ENCODE measurements at places on chromosomes 1 and 21. TPM values are rescaled to one million over a fixed set of nuclear protein-coding genes. Genes with fewer than 3 reads are reported as not detected.

- DNase-seq = no peak
Observed at GRCh38 chr1:40817791-40818263, 34.2 kb downstream of the KCNQ4 start.

DNA sequence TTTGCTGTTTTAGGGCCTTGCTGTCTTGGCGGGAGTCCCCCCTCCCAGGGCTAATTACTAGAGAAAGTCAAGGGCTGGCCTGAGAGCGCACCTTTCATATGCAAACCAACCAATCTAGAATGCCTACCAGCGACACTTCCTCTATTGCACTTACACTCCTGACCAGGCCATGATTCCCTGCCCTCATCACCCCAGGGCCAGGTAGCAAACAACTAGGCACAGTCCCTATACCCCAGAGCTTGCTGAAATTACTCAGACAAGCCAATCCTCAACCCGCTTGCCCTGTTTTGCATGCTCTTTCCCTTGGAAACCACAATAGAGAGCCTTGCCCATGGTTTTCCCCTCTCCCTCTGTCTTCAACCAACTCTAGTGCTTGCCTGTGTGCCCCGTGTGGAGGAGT is 70.3 kb downstream of the URB2 start:
- DNase-seq = no peak

DNA sequence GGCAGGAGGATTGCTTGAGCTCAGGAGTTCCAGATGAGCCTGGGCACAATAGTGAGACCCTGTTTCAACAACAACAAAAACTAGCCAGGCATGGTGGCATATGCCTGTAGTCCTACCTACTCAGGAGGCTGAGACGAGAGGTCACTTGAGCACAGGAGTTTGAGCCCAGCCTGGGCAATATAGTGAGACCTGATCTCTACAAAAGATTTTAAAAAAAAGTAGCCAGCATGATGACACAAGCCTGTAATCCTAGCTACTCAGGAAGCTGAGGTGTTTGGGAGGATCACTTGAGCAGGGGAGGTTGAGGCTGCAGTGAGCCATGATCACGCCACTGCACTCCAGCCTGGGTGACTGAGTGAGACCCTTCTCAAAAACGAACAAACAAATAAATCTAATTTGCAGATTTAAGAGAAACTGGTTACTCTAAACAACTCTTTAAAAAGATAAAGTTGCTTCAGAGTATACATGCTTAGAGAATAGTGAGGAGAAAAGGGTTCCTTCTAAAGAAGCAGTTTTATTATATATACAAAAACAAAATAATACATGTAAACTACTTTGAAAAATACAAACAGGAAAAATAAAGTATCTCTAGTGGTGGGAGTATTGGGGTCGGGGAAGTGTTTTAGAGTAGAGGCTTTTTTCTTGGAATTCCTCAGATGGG is 88.4 kb downstream of the ADCY10 start:
- DNase-seq = no peak

The GBP1 gene
- polyA plus RNA-seq = 6.9 TPM

The PSMG1 gene
- polyA plus RNA-seq = 32.8 TPM

GRCh38 chr1:15028102-15028501 is 125.4 kb upstream of the TMEM51 start:
- DNase-seq = no peak

- no peak for DNase-seq
Observed at GRCh38 chr1:205766038-205766437, 9.2 kb downstream of the RAB29 start.

DNA sequence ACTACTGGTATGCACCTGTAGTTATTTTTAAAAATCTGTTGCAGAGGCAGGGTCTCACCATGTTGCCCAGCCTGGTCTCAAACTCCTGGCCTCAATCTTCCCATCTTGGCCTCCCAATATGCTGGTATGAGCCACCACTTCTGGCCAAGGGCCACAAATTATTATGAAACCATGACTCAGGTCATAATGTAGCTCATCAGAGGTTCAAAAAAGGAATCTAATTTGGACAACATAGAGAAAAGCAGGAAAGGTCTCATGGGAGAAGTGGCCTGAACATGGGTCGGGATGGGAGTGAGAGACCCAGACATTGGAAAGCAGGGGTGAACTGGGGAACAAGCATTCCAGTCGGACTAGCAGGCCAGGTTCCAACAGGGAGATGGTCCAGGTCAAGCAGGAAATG is 45.2 kb upstream of the C1orf198 start:
- no peak for DNase-seq
